ENCODE measurements at places on chromosomes 5 and 9. TPM values are rescaled to one million over a fixed set of nuclear protein-coding genes. Genes with fewer than 3 reads are reported as not detected.

JAKMIP2 gene
- total RNA-seq: not detected

LAMC3 gene
- total RNA-seq: 7.7 TPM

EXD3 gene
- total RNA-seq: 25.4 TPM

SLC6A18 gene
- not detected for total RNA-seq

LPAR1 gene
- 7.4 TPM for total RNA-seq

ALAD gene
- 14.0 TPM for total RNA-seq

CD274 gene
- 2.5 TPM for total RNA-seq

Measured in HCT116 (cell line).